ENCODE measurements at places on chromosomes 3 and 15.

GRCh38 chr3:126082362-126083137 lies 1.4 kb downstream of the SLC41A3 start:
- DNase-seq, result peak; percentile 4

- peak; percentile 37 for DNase-seq
Measured at GRCh38 chr15:96264801-96265515, 65.5 kb upstream of the NR2F2 start.

- DNase-seq, result no peak
Measured at GRCh38 chr3:150222691-150223489, 185.2 kb upstream of the TSC22D2 start.

- no peak for DNase-seq
Measured at GRCh38 chr3:130948001-130948773, 54.3 kb downstream of the ATP2C1 start.

DNA sequence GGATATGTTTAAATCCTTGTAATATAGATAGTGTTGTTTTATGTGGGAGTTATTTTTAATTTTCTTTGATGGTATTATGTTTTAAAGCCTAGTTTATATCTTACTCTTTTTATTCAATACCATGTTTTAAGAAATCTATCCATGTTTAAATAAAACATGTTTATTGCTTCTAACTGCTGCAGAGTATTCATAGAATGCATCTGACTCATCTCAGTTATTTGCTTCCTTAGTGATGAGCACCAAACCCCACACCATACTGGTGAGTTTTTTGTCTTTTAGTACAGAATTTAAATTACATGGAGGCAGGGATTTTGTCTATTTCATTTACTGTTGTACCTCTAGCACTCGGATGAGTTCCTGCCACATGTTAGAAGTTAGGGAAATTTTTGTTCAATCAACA lies 209.2 kb downstream of the NSUN3 start:
- no peak for DNase-seq

DNA sequence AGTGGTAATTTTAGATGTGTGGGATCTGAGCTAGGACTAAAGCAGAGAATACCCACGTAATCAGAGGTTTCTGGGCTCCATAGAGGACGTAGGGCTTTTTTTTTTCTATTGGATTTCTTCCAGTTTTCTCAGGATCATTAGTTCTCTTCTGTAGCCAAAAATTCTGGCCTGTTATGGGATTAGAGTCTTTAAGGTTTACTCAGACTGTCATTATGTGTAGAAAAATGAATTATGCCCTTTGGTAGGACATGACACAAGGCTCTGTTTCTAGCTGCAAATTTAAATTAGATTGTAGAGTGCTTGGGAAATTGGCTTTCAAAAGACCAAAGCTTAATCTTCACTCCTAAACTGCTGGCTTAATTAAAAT lies 1.9 kb downstream of the SETD5 start:
- no peak for DNase-seq

DNA sequence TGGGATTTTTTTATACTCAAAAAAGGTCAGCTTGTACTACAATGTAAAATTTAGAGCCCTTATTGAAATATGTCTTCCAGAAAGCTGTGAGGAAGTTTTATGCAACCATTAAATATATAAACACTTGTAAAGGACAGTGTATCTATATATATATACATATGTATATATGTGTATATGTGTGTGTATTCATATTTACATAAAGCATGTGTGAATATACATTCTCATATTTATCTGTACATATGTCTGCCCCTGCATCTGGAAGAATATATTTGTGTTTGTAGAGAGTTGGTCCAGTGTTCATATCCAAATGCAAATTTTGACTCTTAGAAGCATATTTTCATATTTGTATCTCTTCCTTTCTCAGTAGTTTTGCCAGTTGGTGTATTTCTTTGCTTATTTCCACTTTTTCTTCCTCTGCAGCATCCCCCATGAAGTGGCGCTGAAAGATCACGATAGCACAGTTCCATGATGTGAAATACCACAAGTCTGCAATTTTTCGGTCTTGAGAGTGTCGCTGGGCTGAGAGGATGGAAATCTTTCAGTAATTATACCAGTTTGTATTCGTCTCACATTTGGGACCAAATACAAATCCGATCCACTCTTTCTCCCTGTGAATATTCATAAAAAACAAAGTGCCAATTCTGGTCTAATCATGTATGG lies 311.7 kb upstream of the DPH6 start:
- DNase-seq, result no peak

Data from HEK293T (cell line).